Activated CD4-positive, alpha-beta T cell treated with anti-CD3 and anti-CD28 coated beads, Interleukin-2, amount 10 ng/mL, durations not matched to agents 7 days and 5 days (primary cell): ENCODE measurements at places on chromosomes 11 and 22. TPM values are rescaled to one million over a fixed set of nuclear protein-coding genes. Genes with fewer than 3 reads are reported as not detected.

TMEM45B gene
- total RNA-seq, result 0.94 TPM

CELF1 gene
- total RNA-seq, result 102 TPM

GALNT18 gene
- 0.71 TPM for total RNA-seq

CHRM1 gene
- total RNA-seq, result not detected

OR8G5 gene
- total RNA-seq, result not detected

PKDREJ gene
- total RNA-seq, result not detected

OR2AG1 gene
- total RNA-seq, result not detected

DLG2 gene
- total RNA-seq, result 1.1 TPM

SPON1 gene
- 1.6 TPM for total RNA-seq

HOATZ gene
- total RNA-seq, result not detected

MUC5AC gene
- not detected for total RNA-seq

OR52E8 gene
- not detected for total RNA-seq

OR8D1 gene
- not detected for total RNA-seq

TAF1D gene
- total RNA-seq, result 159 TPM

INTS4 gene
- 50.3 TPM for total RNA-seq

AKIP1 gene
- total RNA-seq, result 35.0 TPM

RNF121 gene
- 26.4 TPM for total RNA-seq

ADAMTS15 gene
- total RNA-seq, result 0.04 TPM

OR4D10 gene
- not detected for total RNA-seq

PNPLA5 gene
- total RNA-seq, result not detected

CDON gene
- 3.4 TPM for total RNA-seq

SAA4 gene
- not detected for total RNA-seq

ARL2 gene
- 62.4 TPM for total RNA-seq

FAM180B gene
- 0.25 TPM for total RNA-seq

AMPD3 gene
- 20.3 TPM for total RNA-seq

GAB4 gene
- not detected for total RNA-seq

APOL2 gene
- 77.0 TPM for total RNA-seq

CSF2RB gene
- 0.67 TPM for total RNA-seq

SPTBN2 gene
- 0.25 TPM for total RNA-seq

AQP11 gene
- total RNA-seq, result not detected

IGLL5 gene
- total RNA-seq, result not detected

CHST1 gene
- not detected for total RNA-seq

OR5P2 gene
- total RNA-seq, result not detected

SOX10 gene
- total RNA-seq, result not detected
